ENCODE measurements at places on chromosomes 1 and 21. TPM values are rescaled to one million over a fixed set of nuclear protein-coding genes. Genes with fewer than 3 reads are reported as not detected.

Gene B3GALT5
- 0.09 TPM for total RNA-seq

GRCh38 chr1:110151175-110151669 is 928 bp downstream of the SLC6A17 start:
- DNase-seq: no peak

DNA sequence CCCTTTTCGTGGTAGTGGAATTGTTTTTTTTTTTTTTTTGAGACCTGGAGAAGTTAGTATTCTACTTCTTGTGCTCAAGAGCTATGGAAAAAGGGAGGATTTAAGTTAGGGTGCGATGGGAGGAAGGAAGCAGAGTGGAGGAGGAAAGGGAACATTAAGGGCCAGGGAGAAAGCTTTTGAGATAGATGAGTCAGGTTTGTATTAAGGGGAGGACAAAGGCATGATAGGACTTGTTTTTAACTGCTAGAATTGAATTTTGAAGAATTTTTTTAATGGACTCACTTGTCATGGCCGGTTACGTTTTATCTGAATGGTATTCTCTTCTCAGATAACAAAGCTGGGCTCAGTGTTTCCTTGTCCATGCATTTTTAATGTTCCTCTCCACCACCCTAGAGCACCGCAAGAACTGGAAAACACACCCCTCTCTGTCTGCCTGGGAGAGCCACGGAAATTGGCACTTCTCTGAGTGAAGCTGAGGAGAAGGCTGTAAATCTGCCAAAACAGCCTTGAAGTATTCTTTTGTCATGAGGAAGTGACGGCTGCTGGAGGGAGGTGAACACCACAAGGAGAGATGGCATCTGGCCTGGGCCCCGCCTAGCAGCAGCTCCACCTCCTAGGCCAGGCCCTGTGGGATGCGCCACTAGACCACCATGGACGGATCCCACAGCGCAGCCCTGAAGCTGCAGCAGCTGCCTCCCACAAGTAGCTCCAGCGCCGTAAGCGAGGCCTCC is 3.5 kb downstream of the NIPAL3 start:
- no peak for DNase-seq

Gene SPRR2E
- not detected for total RNA-seq

Gene NBPF20
- 3.8 TPM for total RNA-seq

GRCh38 chr1:38183096-38183495 is 136.5 kb upstream of the POU3F1 start:
- no peak for DNase-seq

GRCh38 chr1:26913389-26913753 is 404 bp downstream of the NR0B2 start:
- DNase-seq: no peak

DNA sequence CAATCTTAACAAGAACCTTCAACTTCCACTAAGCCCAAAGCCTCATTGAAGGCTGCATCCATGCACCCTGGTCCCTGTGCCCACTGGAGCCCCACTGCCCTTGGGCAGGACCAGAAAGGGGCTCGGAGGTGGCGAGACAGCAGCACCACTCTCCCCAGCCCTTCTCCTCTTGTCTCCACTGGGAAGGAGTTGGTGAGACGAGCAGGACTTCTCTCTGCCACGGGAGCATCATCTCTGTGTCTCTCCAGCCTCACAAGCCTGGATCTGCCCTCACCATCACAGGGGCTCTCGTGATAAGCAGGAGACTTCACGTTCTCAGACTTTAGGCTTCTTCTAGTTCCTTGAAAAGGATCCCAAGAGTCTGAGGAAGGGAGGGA is 7.2 kb upstream of the ETV3L start:
- no peak for DNase-seq

Gene AADACL3
- total RNA-seq: not detected

DNA sequence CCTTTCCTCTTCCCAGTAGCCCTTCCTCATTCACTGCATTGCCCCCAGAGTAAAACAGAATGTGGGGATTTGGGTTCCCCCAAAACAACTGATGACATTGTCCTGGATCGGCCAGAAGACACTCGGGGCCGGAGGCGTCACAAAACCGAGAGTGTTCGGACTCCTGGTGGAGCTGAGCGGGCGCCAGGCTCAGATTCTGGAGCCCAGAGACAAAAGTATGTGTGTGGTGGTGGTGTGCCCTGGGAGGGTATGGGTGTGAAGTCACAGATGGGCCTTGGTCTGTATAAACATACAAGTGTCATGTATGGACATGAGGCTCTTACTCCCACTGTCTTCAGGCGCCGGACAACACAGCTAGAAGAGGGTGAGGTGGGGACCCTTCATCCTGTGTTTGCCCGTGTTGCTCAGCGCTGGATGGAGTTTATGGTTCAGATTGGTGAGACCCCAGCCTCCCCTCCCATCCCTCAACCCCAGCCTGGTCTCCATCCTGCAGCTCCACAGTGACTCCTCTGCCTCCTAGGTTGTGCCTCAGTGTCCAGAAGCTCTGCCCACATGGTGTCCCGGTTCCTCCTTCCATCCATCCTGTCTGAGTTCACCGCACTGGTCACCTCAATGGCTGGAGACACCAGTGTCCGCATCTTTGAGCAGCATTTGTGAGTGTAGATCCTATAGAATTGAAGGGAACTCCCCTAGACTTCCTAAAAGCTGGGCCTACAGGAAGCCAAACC is 12.4 kb downstream of the HYI start:
- no peak for DNase-seq

Gene ROR1
- 16.0 TPM for total RNA-seq

DNA sequence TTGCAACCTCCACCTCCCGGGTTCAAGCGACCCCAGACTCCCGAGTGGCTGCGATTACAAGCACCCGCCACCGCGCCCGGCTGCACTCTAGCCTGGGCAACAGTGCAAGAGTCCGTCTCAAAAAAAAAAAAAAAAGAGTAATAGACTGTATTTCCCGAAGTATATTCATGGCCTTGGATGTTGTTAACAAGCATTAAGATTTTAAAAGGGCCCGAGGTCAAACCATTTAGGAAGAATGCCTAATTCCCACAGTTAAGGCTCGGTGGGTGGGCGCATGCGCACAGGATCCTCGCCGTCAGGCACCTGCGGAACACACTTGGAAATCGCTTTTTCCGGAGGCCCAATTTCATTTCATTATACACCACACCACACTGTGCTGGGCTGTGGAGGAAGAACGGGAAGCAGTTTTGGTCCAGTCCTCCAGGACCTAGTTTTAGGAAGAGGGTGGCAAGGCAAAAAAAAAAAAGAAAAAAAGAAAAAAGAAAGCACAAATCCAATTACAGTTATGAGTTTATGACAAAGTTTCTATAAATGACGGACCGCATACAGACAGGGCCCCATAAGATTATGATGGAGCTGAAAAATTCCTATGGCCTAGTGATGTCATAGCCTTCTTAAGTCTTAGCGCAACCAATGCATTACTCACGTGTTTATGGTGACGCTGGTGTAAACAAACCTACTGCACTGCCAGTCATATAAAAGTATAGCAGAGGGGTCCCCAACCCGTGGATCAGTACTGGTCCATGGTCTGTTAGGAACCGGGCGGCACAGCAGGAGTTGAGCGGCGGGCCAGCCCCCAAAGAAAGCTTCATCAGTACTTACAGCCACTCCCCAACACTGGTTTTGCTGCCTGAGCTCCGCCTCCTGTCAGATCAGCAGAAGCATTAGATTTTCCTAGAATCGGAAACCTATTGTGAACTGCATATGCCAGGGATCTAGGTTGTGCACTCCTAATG is 38.2 kb downstream of the H3-3A start:
- DNase-seq: no peak

GRCh38 chr1:46086576-46086975 is 45.9 kb downstream of the PIK3R3 start:
- DNase-seq: no peak

DNA sequence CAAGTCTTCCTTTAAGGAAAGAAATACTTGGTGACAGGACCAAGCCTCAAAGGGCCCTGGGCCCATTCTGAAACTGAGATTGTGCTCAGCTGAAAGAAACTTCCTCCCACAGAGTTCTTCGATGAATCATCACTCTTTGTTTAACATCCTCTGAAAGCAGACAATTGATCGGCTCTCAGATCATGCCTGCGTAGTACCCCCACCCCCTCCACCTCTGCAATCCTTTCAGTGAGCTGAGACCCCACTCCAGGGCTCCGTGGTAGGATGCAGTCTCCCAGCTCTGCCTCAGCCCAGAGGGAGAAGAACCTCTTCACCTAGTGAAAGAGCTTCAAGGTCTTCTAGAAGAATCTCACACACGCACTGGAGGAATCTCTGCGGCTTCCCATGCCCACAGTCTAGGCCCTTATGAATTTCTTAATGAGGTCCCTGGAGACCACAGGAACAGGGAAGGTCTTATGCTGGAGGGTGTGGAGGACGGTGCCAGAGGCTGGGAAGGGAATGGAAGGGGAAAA is 104.9 kb upstream of the SOD1 start:
- DNase-seq: peak; percentile 62
